ENCODE measurements at places on chromosomes 5 and 9. TPM values are rescaled to one million over a fixed set of nuclear protein-coding genes. Genes with fewer than 3 reads are reported as not detected.

Gene SLC6A19
- not detected for total RNA-seq

Gene LIX1
- not detected for total RNA-seq

Gene SPAAR
- not detected for total RNA-seq

Gene HAPLN1
- under 0.01 TPM for total RNA-seq

Gene KIF20A
- 0.64 TPM for total RNA-seq

Gene ANKRD33B
- 0.43 TPM for total RNA-seq

All from tracheal epithelial cell (primary cell).